ENCODE measurements at places on chromosomes 7 and 10.

DNA sequence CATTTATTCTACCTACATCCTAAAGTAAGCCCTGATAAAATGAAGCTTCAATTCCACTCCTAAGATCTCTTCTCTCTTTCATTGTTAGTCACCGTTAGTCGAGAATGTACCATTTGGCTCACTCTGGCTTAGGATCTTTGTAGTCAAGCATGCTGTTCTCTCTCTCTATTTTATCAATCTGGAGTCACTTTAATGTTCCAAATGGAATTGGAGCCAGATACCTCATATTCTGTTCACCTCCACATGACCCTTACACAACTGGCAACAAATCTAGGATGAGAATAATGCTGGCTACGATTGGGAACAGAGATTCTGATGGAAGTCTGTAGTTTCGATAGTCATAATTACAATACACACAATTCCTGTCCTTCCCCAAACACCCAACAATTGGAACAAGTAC is 213.7 kb downstream of the TWIST1 start:
- DNase-seq, result no peak

- no peak for DNase-seq
Measured at GRCh38 chr10:3452683-3453361, 280.2 kb upstream of the PITRM1 start.

DNA sequence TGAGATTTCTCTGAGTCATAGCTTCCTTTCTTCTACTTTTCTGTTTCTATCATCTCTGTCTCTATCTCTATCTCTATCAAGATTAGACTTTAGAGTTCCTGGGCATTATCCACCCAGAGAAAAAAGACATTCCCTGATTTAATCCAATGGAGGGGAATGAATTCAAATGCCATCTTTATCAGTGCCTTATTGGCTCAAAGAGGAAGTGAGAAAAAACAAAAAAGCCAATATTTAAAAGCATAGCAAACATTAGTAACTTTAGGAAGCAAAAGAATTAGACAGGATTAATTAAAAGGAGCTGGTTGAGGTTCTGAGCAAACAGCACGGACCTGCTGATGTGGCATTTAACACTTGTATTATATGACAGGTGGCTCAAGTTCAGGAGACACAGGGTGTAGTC is 736.5 kb downstream of the REEP3 start:
- DNase-seq, result no peak

DNA sequence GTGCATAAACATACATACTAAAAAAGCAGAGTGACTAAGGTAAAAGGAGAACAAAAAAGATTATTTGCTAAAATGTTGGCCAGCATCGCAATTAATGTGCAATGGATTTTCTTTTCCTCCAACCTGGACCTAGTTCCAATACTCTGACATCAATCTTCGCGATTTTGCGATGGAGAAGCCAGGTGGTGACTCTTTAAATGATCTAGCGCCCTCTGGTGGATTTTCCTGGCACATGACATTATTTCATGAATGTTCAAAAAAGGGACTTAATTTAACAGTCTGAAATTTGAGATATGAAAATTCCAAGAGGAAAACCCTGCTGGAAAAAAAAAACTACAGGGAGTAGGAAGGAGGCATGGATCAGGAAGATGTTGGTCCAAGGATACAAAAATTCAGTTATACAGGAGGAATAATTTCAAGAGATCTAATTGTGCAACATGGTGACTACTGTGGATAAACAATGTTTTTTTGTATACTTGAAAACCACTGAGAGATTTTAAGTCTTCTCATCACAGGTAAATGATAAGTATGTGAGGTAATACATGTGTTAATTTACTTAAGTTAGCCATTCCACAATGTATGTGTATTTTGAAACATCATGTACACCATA is 4.3 kb upstream of the KCNMA1 start:
- peak; percentile 76 for DNase-seq

- DNase-seq, result no peak
Measured at GRCh38 chr10:14056610-14057332, 274.0 kb downstream of the FRMD4A start.

- DNase-seq, result peak; percentile 49
Measured at GRCh38 chr7:5492020-5492635, 68.5 kb upstream of the TNRC18 start.

DNA sequence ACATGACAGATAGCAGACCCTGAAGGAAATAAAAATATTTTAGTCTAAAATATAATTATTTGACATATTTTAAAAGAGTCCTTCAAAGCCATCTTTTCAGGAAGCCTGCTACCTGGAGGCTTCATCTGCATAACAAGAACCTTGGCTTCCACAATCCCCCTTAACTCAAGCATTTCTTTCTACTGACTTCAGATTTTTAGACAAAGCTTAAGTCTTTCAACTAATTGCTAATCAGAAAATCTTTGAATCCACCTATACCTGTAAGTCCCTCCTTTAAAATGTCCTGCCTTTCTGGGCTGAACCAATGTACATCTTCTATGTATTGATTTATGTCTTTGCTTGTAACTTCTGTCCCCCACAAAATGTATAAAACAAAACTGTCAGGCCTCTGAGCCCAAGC is 23.5 kb upstream of the PRF1 start:
- no peak for DNase-seq

DNA sequence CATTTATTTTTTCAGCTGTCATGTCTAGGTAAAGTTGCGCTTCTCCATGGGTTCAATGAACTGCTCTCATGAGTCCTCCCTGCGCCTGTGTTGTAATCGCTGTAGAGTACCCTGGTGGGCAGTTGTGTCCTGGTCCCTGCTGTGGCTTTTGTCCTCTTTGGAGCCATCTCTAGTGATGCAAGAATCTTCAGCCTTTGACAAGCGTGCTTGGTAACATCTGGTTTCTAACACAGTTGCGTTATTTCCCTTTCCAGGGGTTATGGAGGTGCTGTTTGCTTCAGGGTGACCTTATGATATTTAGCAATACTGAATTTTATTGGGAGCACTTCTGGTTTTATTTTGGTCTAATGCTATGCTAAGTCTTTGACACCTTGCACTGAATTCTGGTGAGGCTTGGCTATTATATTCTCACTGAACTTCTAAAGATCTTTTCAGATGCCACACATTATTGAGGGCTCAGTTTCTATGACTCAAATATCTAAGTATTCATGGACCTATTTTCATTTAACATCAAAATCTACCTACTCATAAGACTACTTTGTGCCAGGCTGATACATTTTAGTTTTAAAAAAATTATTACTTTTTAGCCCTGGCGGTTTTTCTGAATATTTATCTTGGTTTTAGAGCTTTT is 88.6 kb downstream of the FANK1 start:
- DNase-seq, result peak; percentile 66

GRCh38 chr7:55533050-55533728 is 39.1 kb downstream of the VOPP1 start:
- peak; percentile 92 for DNase-seq

- DNase-seq, result no peak
Measured at GRCh38 chr7:117673839-117674238, 194.0 kb downstream of the CFTR start.

DNA sequence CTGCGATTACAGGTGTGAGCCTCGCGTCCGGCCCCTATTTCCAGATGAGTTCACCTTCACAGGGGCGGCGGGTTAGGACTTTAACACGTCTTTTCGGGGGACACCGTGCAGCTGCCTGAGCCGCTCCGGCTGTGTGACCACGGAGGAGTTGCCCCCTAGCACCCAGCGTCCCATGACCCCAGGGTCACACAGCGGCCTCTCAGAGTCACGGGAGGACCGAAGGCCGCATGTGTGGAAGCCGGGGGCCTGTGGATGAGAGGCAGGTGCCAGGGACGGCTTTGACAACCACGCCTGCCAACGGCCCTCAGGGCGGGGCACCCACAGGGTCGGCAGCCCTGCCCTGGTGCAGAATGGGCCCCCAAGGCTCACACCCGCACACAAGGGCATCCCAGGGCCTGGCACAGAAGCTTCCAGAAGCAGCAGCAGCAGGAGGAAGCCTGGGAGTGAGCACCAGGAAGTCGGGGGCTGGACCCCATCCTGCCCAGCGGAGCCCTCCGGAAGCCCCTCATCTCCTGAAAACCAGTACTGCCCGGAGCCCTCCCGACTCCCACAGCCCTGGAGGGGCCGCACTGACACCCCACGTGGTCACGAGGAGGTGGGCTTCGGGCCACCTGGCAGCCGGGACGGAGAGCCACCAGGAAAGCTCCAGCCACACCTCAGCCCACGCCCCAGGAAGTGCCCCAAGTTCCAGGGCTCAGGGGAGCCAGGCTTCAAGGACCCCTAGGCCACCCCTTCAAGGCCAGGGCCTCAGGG is 32.7 kb downstream of the ADAP1 start:
- DNase-seq, result no peak

DNA sequence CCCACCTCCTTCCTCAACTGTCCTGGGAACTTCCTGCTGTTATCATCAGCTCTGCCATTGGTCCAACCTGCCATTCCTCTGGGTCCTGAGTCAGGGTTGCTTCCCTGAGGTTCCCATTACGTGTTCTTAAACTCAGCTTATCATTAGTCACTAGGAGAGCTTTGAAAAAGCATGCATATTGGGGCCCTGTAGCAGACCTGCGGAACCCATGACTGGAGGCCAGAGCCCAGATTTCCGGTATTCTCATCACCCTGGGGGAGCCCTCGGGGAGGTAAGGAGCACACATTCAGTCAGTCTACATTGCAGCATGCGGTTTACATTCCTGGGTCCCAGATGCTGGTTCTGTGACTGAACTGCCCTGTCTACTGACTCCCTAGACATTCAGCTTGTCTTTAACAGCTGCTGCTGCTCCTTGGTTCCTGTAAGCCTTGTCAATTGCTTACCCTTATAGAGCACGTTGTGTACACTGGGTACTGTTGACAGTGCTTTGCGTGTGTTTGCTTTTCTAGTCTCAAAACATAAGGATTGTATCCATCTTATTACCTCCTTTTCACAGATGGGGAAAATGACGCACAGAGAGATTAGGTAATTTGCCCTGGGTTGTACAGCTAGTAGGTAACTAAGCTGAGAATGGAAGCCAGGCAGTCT is 12.8 kb downstream of the CDHR3 start:
- no peak for DNase-seq

All from inflammatory macrophage (primary cell).